ENCODE measurements at places on chromosomes 7 and 10.

DNA sequence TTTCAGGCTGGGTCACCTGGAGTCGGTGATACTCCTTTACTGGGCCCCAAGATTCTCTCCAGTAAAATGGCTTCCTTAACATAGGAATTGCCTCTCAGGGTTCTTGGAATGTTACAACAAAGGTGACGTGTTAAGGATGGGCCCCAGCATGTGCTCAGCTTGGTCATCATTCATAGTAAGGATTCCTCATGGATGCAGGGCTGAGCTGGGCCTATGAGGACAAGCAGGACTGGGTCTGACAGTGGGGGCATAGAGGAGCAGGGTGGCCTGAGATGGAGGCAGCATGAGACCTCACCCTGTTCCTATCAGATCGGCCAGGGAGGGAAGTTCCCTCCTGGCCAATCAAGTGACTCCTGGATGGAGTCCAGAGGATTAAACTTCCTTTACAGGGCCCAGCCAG lies 12.8 kb upstream of the MBL2 start:
- DNase-seq: no peak

GRCh38 chr7:8176370-8177081 lies 85.4 kb downstream of the ICA1 start:
- DNase-seq: no peak

DNA sequence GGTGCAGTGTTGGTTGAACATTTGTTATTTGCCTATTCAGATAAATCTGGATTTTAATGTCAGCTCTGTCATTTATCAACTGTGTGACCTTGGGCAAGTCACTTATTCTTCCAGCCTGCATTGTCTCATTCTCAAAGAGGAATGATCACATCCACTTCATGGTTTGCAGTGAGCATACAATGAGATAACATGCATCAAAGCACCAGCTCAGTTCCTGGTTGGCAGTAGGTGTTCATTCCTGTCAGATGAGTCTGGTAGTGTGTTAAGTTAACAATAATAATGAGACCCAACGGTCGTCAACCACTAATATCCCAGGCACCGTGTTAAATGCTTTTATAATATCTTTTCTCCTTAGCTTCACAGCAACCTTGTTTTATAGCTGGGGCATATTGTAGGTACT lies 137.3 kb downstream of the SORCS3 start:
- DNase-seq: no peak

GRCh38 chr10:50152792-50153272 lies 85.1 kb downstream of the WASHC2A start:
- no peak for DNase-seq

DNA sequence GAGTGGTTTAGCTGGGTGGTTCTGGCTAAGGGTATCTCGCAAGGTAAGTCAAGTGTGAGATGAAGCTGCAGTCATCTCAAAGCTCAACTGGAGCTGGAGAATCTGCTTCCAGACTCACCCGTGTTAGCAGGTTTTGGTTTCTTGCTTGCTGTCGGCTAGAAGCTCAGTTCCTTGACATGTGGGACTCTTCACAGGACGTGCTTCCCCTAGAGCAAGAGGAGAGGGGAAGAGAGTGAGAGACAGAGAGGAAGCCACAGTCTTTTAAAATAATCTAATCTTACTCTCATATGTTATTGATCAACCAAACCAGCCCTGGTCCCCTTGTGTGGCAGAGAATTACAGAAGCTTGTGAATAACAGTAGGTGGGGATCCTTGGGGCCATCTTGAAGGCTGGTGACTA lies 199.5 kb downstream of the REEP3 start:
- no peak for DNase-seq

All from activated naive CD4-positive, alpha-beta T cell (primary cell).